ENCODE measurements at places on chromosomes 5 and 9.

GRCh38 chr9:97900103-97900737, 22.1 kb downstream of the TRMO start:
- no peak for DNase-seq

DNA sequence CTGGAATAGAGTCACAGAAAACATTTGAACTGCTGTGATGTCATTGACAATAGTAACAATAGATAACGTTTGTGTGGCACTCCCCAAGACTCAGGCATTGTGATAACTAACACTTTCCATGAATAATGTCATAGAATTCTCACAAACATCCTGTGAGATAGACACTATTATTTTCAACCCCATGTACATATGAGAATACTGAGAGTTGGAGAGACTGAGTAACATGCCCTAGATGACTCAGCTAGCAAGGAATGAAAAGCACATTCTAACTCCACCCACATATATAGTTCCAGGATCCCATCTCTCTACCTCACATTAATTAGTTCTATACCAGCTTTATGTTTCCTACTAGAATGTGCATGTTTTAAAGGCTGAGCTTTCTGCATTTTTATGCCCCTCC, 71.4 kb downstream of the ASTN2 start:
- no peak for DNase-seq

- DNase-seq, result no peak
These were observed 9.9 kb upstream of the CD180 start for GRCh38 chr5:67206461-67206860.

DNA sequence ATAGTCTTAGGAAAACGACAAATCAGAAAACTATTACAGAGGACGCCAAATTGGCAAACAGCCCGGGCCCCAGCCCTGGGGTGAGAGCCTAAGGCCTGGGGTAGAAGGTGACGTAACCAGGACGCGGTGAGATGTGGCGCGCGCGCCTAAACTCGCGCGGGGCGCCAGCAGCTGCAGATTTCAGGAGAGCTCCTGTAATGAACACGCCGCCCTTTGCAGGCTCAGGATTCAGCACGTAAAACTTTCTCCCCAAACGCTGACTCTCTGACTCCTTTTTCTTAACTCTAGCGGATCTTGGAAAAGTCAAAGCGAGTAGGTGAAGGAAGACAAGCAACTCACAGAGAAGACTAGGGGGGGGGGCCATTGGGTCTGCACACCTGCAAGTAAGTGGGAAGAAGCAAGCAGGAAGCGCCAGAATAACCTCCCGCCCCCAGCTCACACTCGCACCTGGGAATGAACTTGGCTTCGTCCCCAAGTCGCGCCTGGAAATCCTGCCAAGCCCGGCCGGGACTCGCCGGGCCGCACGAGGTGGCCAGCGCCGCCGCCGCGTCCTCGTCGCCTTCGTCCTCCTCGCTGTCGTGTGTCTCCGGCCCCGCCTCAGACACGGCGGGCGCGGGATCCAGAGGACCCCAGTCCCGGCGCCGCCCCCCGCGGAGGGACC, 822 bp downstream of the RASEF start:
- no peak for DNase-seq

DNA sequence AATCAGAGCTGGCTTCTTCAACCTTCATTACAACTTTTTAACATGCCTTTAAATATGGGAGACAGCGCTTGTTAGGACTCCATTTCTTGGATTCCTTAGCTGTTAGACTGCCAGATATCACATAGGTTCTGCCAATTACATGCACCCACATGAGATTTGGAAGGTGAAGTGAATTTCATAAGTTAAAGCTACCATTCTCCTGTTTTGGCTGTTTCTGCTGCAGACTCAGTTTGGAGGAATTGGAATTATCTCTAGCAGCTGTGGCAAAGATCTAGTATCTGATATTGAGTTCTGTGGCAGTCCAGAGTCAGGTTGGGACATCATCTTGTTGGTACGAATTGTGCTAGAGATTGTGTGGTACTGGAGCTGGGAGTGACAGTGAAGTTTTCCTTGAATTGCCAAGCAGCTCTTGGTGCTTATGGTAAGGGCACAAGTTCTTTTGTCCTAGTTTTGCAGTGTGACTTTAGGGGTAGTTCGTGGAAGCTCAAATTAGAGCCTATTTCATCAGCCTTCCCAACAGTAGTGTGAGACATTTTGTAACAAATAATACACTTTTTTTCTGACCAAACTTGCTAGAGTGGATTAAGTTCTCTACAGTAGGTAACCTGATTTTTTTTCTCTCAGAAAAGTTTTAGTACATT, 9.1 kb upstream of the PJA2 start:
- DNase-seq, result no peak

DNA sequence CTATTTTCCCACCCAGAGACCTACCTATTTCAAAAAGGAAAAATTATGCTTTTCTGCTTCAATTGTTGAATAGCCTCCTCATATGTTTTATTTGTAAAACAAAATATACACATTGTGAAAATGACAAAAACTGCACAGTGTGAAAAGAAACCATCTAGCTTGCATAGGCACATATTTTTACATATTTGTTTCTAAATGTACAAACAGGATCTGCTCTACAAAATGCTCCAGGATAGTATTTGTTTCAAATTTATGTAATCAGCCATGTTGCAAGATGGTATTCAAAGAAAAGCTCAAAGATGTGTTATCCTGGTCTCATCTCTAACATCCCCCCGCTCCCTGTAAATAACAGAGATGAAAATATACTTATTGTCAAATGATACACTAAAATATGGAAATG, 366.1 kb upstream of the MPDZ start:
- no peak for DNase-seq
